ENCODE measurements at places on chromosomes 4 and X.

GRCh38 chr4:24067367-24068193 is 177.7 kb upstream of the PPARGC1A start:
- DNase-seq, result no peak

DNA sequence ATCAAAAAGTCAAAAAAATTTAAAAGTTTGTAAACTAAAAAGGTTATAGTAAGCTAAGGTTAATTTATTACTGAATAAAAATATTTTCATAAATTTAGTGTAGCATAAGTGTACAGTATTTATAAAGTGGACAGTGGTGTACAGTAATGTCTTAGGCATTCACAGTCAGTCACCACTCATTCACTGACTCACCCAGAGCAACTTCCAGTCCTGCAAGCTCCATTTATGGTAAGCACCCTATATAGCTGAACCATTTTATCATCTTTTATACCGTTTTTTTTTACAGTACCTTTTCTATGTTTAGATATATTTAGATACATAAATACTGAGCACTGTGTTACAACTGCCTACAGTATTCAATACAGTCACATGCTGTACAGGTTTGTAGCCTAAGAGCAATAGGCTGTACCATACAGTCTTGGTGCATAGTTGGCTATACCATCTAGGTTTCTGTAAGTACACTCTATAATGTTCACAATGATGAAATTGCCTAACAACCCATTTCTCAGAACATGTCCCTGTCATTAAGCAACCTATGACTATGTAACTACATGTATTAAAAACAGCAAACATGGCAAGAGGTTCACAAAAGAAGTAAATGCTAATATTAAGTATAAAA is 18.6 kb downstream of the ACSL4 start:
- no peak for DNase-seq

DNA sequence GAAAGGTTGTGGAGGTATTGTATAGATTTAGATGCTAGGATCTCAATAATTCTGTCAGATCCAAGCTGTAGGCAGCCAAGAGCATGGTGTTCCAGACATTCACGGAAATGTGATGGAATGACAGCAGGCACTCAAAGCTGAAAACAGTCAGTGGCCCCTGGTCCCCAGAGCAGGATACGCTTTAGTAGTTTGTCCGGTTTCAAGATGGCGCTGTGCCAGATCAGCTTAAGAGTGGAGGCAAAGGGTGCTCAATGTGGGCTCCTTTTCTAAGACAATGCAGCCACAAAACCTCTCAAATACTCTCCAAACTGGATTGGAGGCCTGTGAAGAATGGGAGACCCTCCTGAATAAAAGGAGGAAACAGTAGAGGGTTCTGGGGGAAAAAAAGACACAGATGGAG is 291.2 kb upstream of the HS3ST1 start:
- no peak for DNase-seq

DNA sequence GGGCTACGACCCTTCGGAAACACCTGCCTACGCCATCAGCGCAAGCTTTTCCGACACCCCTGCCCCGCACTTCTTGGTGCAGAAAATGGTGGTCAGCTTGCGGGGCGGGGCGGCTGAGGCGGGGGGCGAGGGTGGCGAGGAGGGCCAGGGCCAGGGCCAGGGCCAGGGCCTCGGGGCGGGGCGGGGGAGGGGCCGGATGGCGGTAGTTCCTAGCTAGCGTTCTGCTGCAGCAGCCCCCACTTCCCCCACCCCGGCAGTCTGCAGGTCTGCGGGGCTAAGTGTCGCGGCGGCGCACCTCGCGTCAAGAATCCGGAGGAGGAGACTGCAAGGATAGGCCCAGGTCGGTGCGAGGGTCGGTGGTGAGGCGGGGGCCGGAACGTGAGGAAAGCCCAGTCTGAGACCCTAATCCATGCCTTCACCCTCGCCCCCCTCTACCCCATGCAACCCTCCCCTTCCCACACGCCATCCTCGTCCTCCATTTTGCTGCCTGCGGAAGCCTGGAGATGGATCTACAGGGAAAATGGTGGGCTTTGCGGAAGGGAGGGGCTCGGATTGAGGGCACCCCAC is 600 bp downstream of the BEX4 start:
- DNase-seq, result no peak

DNA sequence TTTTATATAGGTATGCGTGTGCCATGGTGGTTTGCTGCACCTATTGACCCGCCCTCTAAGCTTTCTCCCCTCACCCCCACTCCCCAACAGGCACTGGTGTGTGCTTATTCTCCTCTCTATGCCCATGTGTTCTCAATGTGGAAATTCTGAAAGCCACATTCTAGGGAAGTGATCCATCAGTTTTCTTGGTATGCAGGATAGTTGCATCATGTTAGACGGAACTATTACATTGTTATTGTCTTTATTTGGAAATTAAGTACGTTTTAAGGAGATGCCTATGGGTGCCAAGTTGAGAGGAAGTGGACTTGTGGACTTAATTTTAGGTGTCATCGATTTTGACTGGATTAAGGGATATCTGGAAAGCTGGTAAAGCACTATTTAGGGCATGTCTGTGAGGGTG is 204.6 kb downstream of the RBM46 start:
- DNase-seq, result no peak
